ENCODE measurements at places on chromosomes 4 and X.

- DNase-seq, result no peak
Observed at GRCh38 chr4:156242390-156242789, 288.7 kb upstream of the CTSO start.

- DNase-seq, result no peak
Observed at GRCh38 chr4:135605076-135605475, 1403.5 kb upstream of the PABPC4L start.

DNA sequence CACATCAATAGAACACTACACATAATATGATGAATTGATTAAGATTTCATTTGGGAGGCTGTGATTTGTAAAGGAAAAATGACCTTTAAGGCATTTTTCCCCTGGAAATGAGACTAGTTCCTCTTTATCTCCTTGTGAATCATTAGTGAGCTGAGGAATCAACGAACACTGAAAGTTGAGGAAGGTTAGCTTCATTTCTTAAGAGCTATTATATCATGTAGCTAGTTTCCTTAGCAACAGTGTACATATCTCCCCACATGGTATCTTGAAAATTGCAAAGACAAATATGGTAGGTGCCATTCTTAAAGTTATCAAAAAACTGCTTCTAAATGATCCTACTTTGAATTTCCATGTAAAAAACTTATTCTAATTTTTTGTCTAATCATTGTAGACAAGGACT is 127.5 kb upstream of the NRK start:
- DNase-seq, result no peak

- DNase-seq, result no peak
Observed at GRCh38 chr4:101005659-101006058, 341.7 kb downstream of the PPP3CA start.

GRCh38 chrX:65831268-65831667 is 163.8 kb downstream of the MSN start:
- DNase-seq, result no peak

GRCh38 chr4:177587989-177588388 is 145.8 kb upstream of the AGA start:
- no peak for DNase-seq

DNA sequence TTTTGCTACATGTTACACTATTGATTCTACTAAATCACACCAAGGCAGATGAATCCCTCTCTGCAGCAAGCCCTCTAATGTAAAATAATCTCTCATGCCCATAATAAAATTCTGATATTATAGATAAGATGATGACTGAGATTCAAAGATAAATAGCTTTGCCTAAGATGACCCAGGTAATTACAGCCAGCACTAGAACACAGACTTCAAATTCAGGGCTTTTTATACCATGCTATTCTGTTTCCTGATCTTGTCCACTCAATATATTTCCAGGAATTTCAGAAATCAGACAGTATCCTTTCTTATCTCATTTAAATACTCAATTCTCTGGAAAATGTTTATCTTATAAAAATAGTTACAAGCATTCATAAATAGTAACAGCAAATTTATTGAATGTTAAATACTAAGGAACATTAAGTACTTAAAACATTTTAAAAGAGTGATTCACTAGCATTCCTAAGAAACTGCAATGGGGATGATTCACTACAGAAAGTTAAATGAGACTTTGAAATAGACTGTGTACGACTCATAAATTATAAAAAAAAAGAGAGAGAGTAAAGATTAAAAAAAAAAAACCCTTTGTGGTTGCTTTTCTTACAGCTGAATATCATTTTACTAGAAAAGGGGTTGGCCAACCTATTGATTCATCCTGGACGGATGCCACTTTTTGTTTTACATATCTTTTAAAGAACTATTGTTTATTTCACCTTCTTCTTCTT is 45.8 kb upstream of the IL21 start:
- no peak for DNase-seq

GRCh38 chr4:151807220-151807619 is 46.4 kb upstream of the GATB start:
- DNase-seq, result no peak

GRCh38 chr4:159287767-159288166 is 184.9 kb downstream of the RAPGEF2 start:
- DNase-seq, result no peak

- DNase-seq, result no peak
Observed at GRCh38 chrX:20829665-20830491, 544.3 kb upstream of the CNKSR2 start.

DNA sequence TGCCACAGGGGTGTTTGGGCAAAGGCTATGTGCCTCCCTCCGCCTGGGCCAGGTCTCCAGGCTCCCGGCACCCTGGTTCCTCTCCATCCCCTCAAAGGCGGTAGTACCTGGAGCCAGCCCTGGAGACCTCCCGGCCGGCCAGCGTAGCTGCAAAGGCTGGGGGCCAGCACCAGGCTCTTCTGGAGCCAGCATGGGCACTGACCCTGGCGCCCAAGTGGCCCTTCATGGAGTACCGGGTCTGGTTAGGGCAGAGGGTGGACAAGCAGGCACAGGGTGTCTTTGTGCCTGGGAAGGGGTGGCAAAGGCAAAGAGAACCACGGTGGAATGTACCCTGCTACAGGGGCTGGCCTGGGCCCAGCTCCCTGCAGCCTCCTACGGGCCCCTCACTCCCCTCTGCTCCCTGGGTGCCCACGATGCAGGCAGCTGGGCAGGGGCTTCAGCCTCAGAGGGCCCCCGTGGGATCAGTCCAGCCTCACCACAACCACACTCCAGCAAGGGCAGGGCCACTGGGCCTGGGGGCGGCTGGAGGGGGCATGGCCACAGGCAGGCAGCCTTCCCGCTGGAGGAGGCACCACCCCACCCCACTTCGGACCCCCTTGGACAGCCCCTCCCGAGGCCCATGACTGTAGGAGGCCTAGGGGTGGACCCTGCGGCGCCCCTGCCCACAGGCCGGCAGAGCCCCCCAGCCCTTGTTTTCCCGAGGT is 112.9 kb upstream of the NKX1-1 start:
- DNase-seq, result no peak

- no peak for DNase-seq
Observed at GRCh38 chrX:72314881-72315280, 9.2 kb upstream of the CITED1 start.

DNA sequence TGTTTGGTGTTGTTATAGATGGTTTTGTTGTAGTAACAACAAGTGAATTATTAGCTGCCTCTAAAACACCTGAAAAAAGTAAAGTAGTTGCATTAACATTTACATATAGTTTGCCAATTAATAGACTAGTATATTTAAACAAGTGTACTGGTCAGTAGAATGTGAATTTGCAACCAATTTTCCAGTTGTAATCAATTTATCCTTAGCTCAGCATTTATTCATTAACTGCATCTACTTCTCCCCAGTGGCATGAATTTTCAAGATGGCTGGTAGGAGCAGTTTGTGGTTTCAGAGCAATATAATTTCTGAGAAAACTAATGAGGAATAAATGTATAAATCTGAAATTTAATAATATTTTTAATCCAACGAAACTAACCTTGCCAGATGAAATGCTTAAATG is 37.9 kb downstream of the EMCN start:
- no peak for DNase-seq

- DNase-seq, result no peak
Observed at GRCh38 chr4:85860066-85860740, 385.3 kb downstream of the ARHGAP24 start.

DNA sequence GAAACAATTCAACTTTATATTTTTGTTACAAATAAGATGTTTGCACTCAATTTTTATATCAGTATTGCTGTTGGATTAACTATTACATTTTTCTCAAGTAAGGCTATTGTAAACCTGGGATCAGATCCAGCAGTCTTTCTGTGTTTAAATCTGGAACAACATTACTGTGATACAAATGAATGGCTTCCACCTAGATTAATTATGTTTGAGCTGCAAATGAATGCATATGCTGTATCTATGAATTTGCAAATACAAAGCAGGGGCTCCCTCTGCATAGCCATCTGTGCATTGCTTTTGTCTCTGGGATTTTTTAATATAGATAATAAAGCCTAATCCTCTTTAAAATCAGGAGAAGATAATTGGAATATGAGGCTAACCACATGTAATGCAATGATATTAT is 69.8 kb upstream of the NEIL3 start:
- no peak for DNase-seq

DNA sequence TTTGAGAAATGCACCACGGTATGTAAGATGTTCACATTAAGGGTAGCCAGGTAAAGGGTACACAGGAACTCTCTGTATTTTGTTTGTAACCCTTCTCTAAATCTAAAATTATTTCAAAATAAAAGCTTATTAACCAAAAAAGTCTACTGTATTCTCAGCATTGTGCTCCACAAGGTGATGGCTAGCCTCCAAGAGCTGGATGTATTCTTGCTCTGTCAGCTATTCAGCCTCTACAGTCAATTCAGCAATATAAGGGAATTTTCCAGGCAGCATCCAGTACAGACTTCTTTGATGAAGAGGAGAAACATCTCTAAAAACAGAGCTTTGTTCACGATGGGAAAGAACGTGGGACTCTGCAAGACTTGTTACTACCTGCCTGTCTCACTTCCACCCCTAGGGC is 63.5 kb upstream of the MAOA start:
- DNase-seq, result no peak

- DNase-seq, result no peak
Observed at GRCh38 chrX:106611679-106612392, at the start of gene RADX. TSS of gene RADX (plus strand) at chrX:106611978. CDS start at chrX:106612081, 103 bp downstream.

GRCh38 chr4:99473131-99473530 is 37.7 kb upstream of the C4orf17 start:
- no peak for DNase-seq

DNA sequence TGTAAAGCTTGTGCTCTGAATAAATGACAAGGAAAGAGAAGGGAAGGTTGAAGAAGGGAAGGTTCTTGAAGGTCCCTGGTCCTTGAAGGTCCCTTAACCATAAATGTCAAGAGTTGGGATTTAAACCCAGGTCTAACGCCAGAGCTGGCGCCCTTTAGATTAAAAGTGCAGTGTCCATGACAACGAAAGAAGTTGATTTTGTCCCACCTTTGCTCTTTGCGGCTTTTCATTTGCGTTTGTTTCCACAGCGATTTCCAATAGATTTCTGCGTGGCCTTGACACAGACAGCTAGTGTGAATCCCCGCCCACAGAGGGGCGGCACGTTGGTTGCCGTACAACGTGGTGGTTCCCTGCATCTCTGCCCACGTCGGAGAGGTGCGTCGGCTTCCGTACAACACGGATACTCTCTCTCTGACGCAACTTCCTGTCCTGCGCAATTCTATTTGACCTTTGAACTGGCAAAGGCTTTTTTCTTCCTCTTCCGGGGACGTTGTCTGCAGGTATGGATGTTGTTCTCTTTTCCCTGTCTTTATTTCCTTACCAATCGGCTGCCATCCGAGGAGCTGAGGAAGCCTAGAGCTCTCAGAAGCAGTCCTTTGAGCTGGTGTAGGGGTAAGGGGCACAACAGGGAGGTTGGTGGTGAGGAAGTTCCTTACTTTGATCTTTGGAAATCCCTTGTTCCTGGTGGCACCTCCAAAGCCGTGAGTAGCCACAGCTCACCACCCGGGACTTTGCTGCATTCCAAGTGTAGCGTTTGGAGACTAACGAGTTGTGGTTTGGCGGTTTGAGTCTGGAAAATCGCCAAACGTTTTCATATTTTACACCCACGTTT is at the start of gene RPL34:
TSS of gene RPL34 (plus strand) at position 476 of the 832 bp plus-strand sequence. CDS start 1,384 bp downstream, outside the sequence.
- DNase-seq, result peak; percentile 98

- DNase-seq, result no peak
Observed at GRCh38 chrX:71996136-71996535, 85.5 kb downstream of the NHSL2 start.

- no peak for DNase-seq
Observed at GRCh38 chrX:2425286-2426071, 75.3 kb downstream of the DHRSX start.

- DNase-seq, result no peak
Observed at GRCh38 chrX:1351981-1352714, 15.6 kb downstream of the IL3RA start.

- DNase-seq, result no peak
Observed at GRCh38 chrX:2320580-2321327, 180.0 kb downstream of the DHRSX start.

GRCh38 chr4:54140287-54140686 is 40.3 kb downstream of the GSX2 start:
- no peak for DNase-seq

- no peak for DNase-seq
Observed at GRCh38 chr4:85658766-85659439, 184.0 kb downstream of the ARHGAP24 start.

DNA sequence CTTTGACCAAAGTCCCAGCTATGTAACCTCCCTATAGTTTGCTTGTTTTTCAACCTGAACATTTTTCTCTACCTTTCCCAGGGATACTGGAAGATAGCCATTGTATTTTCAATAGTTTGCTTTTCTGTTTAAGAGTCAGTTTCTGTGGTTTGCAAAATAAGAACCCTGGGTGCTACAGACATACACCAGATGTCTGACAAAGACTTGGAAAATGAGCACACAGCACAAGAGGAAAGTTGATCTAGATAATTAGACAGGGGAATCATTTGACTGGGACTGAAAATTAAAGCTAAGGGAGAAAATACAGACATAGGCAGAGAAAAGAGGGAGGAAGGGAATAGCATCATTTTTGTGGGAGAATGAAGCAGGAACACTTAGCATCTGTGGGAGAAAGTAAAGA is 218.3 kb upstream of the CNKSR2 start:
- DNase-seq, result no peak

- no peak for DNase-seq
Observed at GRCh38 chr4:129998436-129999150, 902.6 kb downstream of the C4orf33 start.

DNA sequence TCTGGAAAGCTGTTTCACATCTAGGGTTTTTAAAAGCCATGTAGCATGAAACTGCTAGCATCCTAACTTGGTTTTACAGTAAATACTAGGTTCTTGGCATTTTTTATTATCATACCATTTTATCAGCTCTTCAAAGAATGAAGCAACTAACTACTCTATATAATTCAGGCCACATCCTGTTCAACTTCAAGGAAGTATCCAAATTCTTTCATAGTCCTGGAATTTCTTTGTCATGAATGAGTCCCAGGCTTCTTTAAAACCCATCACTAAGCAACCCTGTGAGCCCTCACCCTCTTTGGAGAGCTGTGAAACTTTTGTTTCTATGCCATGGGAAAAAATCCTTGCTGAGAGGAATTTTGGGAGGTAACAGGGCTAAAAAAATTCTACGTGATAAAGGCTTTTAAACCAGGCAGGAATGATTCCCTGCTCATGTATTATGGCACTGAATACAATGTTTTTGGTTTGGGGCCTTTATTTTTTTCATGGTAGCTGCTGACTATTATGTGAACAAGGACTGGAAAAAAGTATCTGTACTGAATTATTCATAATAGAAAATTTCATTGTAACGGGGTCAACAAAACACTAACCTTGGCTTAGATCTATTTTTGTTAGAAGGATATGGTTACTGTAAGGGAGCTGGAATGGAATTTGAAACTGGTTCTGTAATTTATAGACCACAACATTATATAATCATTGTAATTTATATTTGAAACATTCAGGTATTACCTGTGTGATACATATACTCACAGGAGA is 164.9 kb downstream of the DCTD start:
- DNase-seq, result no peak

DNA sequence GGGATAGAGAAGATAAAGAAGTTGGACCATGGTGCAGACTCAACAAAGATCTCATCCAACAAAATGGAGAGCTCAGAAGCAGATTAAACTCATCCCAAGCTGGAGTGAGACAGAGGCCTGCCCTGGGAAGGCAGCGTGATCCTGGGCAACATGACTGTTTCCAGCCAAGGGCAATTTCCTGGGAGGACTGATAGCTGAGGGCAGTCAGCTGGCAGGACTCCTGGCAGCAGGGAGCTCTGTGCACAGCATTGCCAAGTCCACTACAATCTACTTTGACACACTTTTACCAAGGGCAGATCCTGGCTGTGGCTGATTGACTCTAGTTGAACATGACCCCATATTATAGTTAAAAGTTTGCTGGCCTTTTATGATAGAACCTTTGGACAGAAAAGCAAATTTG is 357.3 kb upstream of the RASGEF1B start:
- no peak for DNase-seq

Data from KG1 (cell line).